ENCODE measurements at places on chromosomes 5 and 9. TPM values are rescaled to one million over a fixed set of nuclear protein-coding genes. Genes with fewer than 3 reads are reported as not detected.

DNA sequence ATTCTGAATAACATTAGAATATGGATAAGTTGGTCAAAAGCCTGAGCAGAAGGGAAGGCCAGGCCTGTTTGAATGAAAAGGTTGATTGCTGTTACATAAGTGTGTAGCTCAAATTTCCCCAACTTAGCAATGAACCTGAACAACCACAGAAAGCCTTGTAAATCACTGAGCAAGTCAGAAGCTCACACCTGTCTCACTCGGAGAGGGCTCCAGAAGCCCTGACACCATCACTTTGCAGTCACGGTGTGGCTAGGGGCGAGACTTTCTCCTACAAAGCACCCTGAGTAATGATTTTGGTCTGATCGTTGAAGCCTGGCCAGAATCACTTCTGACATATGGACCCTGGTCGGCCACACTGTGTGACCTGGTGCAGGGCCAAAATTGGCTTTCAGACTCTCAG, 62.0 kb downstream of the MTX3 start:
- no peak for DNase-seq

- DNase-seq = no peak
These were observed 125.7 kb downstream of the SEMA6A start for GRCh38 chr5:116448870-116449427.

DEPDC1B gene
- total RNA-seq = 2.1 TPM

PLPP1 gene
- total RNA-seq = 23.8 TPM

RASGEF1C gene
- under 0.01 TPM for total RNA-seq

All from bronchial epithelial cell (primary cell).